ENCODE measurements at places on chromosomes 7 and 10.

DNA sequence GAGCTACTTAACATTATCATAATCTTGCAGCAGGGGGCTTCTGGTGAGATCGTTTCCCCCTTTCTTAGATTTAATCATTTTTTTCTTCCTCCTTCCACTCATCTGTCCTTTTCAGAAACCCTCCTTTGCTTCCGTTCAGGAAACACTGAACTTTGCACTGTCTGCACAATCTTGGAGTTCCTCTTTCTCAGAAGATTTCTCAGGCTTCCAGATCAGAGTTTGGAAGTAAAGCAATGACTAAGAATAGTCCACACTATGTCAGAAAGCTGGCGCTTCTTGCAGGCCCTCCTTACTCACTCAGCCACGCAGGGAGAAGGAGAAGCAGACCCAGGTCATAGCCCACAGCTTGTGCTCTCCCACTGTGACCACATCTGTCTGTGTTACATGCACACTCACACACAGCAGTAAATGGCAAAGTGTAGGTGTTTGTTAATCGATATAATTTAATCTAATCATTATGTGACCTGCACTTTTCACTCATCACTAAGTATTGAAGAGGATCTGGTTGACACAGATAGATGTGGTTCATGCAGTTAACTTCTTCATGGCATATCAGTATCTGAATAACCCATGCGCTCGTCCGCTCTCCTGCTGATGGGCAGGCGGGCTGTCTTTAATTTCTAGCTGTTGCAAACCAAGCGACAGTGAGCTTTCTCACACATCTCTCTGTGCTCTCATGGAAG, 30.2 kb downstream of the ALOX5 start:
- DNase-seq = no peak

DNA sequence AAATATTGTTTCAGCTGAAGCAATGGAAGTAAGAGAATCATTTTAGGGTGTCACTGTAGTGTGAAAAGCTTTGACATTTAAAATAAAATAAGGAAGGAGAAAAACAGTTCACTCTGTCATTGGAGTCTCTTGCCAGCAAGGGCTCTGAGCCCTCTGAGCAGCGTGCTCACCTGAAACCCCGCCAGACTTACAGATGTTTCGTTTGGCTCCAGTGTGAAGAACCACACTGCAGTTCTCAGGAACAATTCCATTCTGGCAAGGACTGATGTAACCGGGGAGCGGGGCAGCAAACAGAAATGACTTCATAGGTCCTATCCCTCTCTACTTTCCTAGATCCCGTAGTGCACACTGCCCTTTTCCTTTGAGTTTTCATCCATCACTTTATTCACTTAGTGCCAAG, 164.3 kb downstream of the CELF2 start:
- DNase-seq = no peak

- DNase-seq = peak; percentile 64
Observed at GRCh38 chr10:94320285-94320914, 42.3 kb downstream of the NOC3L start.

- DNase-seq = no peak
Observed at GRCh38 chr7:74267756-74268565, 13.8 kb upstream of the RFC2 start.

DNA sequence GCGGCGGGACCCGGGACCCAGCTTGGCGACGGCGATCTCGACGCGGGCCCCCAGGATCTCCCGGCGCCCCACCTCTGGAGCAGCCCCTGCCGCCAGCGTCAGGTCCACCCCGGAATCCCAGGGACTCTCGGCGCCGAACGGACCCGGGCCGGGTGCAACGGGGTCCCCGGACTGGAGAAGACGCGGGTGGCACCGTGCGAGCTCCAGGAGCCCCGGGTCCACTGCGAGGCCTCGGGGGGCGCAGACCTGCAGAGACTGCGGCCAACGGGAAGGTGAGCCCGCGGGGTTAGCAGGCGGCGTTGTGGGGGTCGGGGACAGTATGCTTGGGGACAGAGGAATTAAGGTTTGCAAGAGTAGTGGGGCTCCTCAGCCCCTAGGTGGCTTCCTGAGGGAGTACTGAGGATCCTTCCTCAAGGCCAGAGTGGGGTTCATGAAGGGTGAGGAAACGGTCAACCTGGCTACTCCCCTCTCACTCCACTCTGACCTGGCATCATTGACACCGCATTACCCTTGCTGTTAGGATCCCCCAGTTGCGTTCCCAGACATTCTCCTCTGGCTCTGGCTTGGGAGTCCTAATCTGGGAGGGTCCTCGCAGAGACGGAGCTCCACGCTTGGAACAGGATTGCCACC, 353 bp downstream of the EPHB6 start:
- DNase-seq = no peak

GRCh38 chr7:106757846-106758245, 96.9 kb upstream of the CCDC71L start:
- DNase-seq = no peak

GRCh38 chr7:103101543-103101942, 26.6 kb downstream of the ARMC10 start:
- no peak for DNase-seq

DNA sequence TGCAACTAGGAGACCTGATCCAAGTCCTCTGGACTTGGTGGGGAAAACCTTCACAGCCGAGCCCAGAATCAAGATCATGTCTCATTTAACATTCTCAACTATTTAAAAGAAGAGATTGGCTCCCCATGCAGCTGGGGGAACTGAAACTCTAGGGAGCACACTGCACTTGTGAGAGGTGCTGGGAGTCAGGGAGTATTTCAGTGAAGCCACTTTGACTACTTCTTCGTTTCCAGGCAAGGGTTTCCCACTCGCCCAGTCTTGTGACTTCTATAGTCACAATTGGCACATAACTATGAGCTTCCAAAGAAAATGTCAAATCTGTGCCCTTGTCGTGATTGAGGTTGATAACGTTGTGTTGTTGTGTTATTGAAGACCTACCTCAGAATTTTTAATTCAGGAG, 62.9 kb downstream of the AKR1B1 start:
- no peak for DNase-seq

DNA sequence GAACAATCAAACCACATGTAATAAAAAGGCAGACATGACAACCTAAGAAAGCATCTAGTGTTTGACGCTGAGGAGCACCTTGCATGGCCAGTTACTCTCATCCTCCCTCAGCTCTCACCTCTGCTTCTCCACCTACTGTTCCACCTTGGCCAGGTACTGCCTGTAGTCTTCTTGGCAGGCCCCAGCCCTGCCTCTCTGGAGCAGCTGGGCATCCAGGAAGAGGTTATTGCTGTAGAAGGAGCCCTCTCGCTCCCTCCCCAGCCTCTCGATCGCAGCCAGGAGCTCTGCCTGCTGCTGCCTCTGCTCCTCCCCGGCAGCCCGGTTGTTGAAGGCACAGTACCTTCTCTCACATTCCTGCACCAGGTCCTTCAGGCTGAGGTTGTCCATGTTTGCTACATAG, 9.7 kb downstream of the GIMAP5 start:
- DNase-seq = no peak

DNA sequence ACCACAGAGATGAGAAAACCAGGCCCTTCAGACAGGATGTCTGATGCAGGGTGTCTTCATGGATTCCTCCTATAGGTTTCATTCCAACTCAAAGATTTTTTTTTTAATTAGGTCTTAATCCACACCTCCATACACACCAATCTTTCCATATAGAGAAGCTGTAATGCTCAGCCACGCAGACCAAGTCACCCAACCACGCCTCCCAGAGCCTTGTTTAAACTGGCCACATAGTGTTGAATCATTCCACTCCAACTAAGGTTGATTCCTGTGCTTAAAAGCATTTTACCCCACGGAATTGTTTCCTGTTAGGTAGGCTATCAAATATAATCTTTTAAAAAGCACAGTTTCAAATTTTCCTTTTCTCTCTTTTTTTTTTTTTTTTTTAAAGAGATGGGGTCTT, 153.6 kb downstream of the TYW1B start:
- DNase-seq = no peak

GRCh38 chr7:155744971-155745683, 67.1 kb downstream of the SHH start:
- no peak for DNase-seq

DNA sequence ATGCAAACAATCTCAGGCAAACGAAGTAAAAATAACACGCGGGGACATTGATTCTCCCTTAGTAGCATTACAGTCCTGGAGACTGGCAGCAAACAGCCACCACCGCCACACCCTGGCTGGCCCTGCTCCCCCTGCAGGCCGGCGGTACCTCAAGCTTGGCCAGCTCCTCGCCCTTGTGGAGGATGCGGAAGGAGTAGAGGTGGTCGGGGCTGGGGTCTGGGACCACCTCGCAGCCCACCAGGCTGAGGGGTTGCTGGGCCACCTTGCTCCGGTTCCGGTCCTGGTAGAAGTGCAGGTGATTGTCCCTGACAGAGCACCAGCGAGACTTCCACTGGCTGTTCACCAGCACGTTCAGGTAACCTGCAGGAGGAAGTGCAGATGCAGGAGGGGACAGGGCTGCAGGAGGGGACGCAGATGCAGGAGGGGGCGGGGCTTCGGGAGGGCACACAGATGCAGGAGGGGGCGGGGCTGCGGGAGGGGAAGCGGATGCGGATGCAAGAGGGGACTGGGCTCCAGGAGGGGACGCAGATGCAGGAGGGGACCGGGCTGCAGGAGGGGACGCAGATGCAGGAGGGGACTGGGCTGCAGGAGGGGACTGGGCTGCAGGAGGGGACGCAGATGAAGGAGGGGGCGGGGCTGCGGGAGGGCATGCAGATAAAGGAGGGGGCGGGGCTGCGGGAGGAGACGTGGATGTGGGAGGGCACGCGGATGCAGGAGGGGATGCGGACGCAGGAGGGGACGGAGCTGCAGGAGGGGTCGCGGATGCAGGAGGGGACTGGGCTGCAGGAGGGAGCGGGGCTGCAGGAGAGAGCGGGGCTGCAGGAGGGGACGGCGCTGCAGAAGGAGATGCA, 65.7 kb downstream of the VWA2 start:
- peak; percentile 52 for DNase-seq

DNA sequence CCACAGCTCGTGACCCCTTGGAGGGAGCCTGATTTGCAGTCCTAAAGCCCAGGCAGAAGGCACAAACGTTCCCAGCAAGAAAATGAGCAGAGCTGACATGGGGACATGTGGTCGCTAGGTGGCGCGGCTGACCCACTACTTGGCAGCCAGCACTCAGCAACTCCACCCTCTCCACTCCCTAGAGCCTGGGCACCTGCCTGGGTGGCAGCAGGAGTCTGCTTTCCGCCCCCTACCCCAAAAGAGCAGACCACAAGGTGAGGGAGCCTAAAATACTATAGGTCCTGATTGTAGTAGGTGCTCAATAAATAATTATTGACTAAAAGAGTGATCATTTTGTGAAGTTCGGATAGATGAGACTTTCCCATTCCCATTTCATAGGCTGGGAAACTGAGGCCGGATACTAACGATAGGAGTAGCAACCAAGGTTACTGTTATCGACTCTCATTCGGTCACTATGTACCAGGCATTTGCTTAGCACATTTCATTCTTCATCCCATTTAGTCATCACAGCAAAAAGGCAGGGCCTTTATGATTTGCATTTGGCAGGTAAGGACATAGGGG, 57.4 kb downstream of the NEUROG3 start:
- DNase-seq = peak; percentile 77

- DNase-seq = no peak
Observed at GRCh38 chr10:58109731-58110130, 158.0 kb downstream of the IPMK start.

GRCh38 chr7:68424658-68425297, 1173.5 kb upstream of the AUTS2 start:
- DNase-seq = no peak

- DNase-seq = no peak
Observed at GRCh38 chr10:126376956-126377355, 11.3 kb downstream of the ADAM12 start.

GRCh38 chr10:121774404-121774803, 153.4 kb downstream of the ATE1 start:
- no peak for DNase-seq

- no peak for DNase-seq
Observed at GRCh38 chr7:28725911-28726310, 232.2 kb downstream of the TRIL start.

DNA sequence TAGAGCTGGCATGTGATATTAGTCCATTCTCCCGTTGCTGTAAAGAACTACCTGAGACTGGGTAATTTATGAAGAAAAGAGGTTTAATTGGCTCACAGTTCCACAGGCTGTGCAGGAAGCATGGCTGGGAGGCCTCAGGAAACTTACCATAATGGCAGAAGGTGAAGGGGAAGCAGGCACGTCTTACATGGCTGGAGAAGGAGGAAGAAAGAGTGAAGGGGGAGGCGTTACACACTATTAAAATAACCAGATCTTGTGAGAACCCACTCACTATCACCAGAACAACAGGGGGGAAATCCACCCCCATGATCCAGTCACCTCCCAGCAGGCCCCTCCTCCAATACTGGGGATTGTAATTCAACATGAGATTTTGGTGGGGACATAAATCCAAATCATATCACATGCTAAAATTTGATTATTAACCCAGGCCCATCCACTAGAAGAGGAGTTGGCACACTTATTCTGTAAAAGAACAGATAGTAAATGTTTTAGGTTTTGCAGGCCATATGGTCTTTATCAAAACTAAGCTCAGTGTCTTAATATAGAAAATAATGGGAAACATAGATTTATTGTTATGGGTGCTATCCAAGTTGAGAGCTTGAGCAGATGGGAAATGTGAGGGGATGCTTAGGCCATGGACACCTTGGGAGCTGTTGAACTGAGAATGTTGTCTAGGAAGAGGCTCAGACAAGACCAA, 18.6 kb upstream of the HK1 start:
- no peak for DNase-seq

DNA sequence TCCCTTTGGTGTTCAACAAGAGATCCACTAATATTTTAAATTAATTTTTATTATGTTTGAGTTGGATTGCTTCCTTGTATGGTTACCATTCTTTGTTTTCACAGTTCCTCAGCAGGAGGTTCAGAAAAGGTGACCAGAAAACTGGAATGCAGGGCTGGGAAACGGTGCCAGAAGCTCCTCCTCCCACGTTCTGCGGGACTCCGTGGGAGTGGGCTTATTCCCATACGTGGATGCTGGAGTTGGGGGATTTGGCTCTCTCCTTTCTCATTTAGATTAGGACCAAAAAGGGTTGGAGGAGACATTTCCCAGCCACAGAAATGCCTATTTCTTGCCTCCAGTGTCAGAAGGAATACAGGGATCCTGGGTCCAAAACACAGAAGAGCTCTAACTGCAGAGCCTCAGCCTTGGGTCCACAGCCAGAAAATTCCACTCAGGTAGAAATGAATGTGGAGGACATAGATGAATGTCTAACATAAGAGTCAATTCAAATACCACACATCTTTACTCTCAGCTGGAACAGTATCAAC, 56.0 kb downstream of the SORBS1 start:
- DNase-seq = no peak

DNA sequence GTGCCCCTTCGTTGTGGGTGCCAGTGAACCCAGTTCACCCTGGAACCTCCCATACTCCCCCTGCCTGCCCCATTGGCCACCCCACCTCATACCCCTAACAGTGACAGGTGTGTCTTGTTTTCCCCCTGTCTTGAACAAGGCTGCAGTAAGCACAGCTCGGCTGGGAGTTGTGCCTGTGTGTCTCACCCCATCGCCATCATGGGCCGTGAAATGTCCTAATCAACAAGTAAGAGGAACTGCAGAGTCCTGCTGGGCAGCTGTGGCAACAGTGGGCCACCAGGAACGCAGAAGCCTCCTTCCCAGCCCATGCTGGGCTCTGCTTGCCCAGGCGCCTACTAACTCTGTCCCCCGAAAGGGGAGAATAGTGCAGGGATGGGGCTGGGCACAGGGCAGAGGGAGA, 91.6 kb downstream of the C10orf105 start:
- no peak for DNase-seq

GRCh38 chr10:6346631-6347030, 143.9 kb downstream of the PFKFB3 start:
- no peak for DNase-seq

- no peak for DNase-seq
Observed at GRCh38 chr10:93287775-93288174, 194.4 kb downstream of the MYOF start.

- DNase-seq = no peak
Observed at GRCh38 chr7:100555701-100556100, 16.7 kb downstream of the AGFG2 start.

Measured in CD4-positive, alpha-beta T cell treated with Interleukin-2 at 100 ng/mL for 4 hours (primary cell).